ENCODE measurements at places on chromosomes 1 and 21.

- no peak for DNase-seq
These were observed 2.9 kb upstream of the PTGFRN start for GRCh38 chr1:116906812-116907211.

- DNase-seq, result no peak
These were observed 9.6 kb downstream of the RHOU start for GRCh38 chr1:228744918-228745317.

DNA sequence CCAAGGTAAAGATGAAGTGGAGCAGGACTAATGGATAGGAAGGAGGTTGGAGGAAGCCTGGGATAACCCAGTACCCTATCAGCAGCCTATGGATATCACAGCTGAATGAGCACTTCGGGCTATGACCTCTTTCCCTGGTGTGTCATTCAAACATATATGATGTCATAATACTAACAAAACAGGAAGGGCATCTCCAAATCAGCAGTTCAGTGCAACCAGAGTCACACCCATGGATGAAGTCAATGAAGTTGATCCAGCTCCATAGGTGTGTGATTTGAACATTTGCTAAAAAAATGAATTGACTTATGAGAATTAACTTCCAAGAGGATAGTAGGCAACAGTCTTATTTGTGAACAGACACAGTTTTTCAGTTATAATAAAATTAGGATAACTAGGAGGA, 1.7 kb upstream of the C1orf116 start:
- DNase-seq, result no peak

GRCh38 chr1:28097100-28097472, 8.7 kb upstream of the EYA3 start:
- DNase-seq, result no peak

DNA sequence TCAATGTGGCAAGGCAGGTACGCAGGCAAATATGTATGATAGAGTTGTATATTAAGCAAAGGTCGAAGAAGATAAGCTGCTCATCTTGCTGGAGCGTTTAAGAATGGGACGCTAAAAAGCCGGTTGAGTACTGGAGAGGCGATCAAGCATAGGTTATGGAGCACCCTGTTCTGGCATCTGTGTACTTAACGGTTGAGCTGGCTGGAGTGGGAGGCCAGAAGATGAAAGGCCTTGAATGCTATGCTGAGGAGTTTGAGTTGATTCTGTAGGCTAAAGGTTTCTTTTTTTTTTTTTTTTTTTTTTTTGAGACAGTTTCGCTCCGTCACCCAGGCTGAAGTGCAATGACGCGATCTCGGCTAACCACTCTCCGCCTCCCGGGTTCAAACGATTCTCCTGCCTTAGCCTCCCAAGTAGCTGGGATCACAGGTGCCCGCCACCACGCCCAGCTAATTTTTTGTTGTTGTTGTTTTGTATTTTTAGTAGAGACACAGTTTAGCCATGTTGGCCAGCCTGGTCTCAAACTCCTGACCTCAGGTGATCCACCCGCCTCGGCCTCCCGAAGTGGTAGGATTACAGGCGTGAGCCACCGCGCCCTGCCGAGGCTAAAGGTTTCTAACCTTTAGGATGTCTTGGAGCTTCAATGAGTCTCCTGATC, 850 bp upstream of the KHDC4 start:
- DNase-seq, result no peak

DNA sequence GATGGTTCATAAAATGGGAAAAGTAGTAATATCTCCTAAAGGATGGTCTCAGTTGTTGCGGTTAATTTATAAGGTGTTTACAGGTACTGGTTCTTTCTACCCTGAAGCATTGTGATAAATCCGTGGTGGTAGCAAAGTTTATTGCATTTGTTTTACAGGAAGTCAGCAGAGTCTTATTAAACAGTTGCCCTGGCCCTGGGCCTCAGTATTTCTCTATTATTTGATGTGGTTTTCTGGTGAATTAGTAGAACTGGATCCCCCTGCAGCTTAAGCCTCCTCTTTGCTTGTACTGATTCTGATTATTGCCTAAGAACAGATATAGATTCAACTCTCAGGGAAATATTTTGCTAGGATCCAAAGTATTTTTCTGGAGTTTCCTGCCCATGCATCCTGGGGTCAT, 76.4 kb upstream of the CD55 start:
- no peak for DNase-seq

DNA sequence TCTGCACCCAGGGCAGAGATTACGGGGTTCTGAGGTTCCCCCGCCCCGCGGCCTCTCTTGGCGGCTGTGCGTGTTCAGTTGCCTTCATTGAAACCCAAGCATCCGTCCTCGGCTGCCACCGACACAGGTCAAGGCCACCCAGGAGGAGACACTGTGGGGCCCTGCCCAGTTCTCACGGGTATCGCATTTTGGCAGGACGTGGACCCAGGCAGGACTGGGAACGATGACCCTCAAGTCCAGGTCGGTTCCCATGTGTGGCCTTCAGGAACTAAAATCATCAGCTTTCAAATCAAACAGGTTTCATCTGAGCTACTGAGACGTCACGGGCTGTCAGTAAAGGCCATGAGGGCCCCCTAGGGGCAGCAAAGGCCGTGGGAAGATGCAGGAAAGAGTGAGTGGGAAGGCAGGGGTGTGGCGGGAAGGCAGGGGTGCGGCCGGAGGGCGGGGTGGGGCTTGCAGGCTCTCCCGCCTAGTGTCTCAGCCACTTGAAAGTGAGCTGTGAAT, 7.0 kb upstream of the C1orf174 start:
- DNase-seq, result peak; percentile 70

DNA sequence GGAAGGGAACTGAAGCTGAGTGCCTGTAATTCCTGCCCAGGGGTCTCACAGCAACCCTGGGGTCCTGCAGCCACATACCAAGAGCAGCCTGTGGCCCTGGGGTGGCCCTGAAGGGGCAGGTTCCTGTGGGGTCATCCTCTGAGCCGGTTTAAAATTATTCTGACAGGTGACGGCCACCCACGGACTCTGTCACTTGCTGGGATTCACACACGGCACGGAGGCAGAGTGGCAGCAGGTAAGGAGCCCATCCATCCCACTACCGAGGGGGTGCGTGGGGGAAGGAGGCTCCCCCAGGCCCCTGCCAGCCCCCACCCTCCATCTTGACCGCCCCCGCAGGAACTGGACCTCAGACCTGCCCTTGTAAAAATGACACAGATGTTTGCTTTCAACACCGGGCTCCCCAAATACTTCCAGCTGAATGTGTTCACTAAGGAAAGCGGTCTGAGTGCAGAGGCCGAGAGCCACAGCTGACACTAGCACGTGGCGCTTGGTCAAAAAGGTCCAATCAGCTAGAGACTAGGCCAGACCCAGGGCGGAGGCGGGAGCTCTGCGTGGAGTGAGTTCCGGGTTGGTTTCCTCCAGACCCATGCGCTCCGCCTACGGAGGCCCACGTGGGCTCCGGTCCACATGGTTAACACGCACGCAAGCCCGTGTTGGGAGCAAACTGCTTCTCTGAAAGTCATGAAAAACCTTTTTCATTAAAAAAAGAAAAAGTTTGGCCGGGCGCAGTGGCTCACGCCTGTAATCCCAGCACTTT, 10.0 kb downstream of the YBEY start:
- peak; percentile 73 for DNase-seq

- peak; percentile 76 for DNase-seq
These were observed 650 bp downstream of the TNFAIP8L2 start for GRCh38 chr1:151157067-151157531.

- no peak for DNase-seq
These were observed 136.1 kb downstream of the GLUL start for GRCh38 chr1:182255494-182255893.

DNA sequence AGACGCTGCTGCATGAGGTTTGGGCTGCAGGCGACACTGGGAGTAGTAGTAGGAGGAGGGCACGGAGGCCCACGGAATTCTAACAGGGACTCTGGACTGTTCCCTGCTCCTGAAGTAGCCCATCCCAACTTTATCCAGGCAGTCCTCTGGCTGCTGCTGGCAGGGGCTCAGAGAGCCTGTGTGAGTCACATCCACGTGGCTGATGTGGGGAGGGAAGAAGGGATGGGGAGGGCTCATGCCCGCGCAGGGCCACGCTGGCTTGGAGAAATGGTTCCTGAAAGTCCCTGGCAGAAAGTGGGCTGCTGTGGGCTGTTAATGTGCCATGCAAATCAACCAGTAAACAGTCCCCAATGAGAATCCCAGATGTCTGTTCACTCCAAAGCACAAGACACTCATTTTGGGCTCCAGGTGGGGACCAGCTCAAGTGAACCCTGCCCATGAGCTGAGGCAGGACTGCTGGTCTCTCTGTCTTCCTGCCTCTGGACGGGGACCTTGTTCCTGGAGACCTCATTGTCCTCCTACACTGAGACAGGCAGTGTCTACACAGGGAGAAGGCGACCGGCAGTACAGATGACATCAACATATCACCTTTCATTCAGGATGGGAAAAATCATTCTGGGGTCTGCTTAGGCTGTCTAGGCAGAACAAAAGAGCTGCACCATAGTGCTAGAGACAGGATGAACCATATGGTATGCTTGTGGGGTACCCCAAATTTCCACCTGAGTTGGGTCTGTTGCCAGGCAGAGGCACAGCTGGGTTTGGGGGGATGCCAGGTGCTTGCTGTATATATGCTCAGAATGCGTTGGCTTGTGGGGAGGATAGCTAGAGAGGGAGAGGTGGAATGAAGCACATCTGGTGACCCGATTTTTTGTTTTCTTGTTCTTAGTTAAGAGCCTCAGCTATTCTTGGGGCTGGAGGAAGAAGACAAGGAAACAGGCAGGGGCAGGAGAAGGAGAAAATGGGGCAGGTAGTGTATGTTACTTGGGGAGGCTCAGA, 57.9 kb upstream of the FMOD start:
- no peak for DNase-seq

DNA sequence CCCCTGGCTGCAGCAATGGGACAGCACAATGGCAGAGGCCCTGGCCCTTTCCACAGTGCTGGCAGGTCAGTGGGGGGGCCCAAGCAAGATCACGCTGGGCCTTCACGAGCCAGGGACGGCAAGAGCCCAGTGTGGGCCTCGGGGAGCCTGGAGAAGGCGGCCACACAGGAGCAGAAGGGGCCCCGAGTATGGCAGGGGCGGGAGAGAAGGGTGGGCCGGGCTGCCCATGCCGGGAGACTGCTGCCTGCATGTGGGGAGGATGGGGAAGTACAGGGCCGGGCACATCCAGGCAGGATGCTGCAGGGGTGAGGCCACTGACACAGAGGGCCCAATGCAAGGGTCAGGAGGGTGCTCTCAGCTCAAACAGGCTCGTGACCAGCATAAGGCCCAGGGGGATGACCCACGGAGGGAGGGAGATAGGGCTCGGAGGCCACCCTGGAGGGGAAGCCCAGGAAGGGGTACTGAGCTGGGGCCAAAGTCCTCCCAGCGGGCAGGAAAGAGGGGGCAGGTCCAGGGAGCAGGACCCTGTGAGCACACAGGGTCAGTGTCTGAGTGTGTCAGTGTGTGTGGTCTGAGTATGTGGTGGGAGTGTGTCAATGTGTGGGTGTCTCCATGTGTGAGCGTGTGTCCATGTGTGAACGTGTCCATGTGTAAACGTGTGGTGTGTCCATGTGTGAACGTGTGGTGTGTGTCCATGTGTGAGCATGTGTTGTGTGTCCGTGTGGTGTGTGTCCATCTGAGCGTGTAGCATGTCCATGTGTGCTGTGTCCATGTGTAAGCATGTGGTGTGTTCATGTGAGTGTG, 13.1 kb downstream of the SLC19A1 start:
- DNase-seq, result no peak

GRCh38 chr1:8822373-8823294, 5.2 kb upstream of the RERE start:
- no peak for DNase-seq

DNA sequence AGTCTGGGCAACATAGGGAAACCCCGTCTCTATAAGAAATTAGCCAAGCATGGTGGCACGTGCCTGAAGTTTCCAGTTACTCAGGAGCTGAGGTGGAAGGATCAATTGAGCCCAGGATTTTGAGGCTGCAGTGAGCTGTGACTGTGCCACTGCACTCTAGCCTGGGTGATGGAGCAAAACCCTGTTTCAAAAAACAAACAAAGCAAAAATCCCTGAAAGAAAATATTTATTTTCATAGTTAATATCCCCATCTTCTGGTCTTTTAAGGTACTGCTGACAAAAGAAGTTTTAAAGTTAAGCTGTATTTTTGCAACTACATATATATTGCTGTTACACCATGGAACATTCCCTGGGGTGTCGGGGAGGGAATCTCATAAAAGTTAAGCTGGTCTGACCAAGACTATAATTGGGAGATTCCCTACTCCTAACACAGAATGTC, 26.0 kb downstream of the VAMP4 start:
- DNase-seq, result no peak

DNA sequence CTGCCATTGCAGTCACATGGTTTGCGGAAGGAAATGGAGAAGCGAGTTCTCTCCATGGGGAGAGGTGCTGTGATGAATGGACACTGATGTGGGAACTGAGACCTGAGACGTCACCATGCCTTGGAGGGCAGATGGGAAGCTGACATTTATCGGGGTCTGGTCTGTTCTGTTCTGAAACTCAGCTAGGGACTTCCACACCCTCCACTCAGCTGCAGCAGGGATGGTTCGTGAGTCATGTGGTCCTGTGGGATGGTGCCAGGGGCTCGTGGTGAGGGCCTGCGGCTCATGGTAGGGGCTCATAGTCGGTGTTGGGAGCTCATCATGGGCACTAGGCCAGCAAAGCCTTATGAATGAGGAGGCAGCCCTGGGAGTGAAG, 6.1 kb downstream of the GPR137B start:
- no peak for DNase-seq

- DNase-seq, result peak; percentile 10
These were observed 224.9 kb upstream of the JUN start for GRCh38 chr1:59008599-59009347.

- no peak for DNase-seq
These were observed 239.0 kb downstream of the NTNG1 start for GRCh38 chr1:107379826-107380225.

- DNase-seq, result no peak
These were observed at the start of gene MNDA for GRCh38 chr1:158830904-158831507. TSS of gene MNDA (plus strand) at chr1:158831351. CDS start at chr1:158842154, 10,803 bp downstream.

- no peak for DNase-seq
These were observed 1.5 kb downstream of the CELF3 start for GRCh38 chr1:151714820-151715725.

GRCh38 chr21:38817371-38818324, 11.9 kb downstream of the ETS2 start:
- DNase-seq, result no peak

GRCh38 chr21:36816561-36817130, 117.7 kb downstream of the SIM2 start:
- DNase-seq, result no peak

- DNase-seq, result no peak
These were observed 139.3 kb upstream of the ZNF644 start for GRCh38 chr1:91161166-91161565.

DNA sequence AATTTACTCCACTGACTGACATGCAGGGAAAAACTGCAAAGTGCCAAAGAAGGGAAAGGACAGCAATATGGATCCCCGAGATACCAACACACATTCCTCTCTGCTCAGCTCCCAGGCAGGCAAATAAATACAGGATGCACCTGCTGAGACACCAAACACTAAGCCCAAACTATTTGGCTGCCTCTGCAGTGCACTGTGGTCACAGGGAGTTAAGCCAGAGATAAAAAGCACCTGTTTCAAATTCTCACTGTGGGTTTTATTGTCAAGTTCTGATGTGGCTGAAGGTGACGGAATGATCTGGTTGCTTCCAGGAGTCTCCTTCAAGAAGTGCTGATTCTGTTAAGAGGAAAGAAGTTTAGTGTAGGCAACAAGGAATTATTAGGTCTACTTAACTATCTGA, 17.7 kb downstream of the TEX38 start:
- no peak for DNase-seq
